ENCODE measurements at places on chromosomes 5 and 9.

- no peak for DNase-seq
Measured at GRCh38 chr9:20981486-20981885, 50.0 kb downstream of the HACD4 start.

DNA sequence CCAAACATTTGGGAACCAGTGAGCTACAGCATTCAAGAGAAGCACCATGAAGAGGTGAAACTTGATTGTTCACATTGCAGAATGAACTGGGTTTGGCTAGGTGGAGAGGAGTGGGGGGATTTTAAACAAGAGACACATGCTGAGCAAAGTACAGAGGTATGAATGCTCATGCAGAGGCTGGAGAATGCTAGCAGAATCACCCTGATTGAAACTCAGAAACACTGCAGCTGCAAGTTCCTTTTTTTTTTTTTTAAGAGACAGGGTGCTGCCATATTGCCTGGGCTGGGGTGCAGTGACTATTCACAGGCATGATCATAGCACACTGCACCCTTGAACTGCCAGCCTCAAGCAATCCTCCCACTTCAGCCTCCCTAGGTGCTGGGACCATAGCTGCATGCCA is 35.1 kb downstream of the DENND1A start:
- DNase-seq = no peak

GRCh38 chr5:116135344-116135743 is 50.5 kb downstream of the COMMD10 start:
- DNase-seq = no peak

GRCh38 chr5:130425424-130425823 is 521.2 kb downstream of the CHSY3 start:
- DNase-seq = no peak

DNA sequence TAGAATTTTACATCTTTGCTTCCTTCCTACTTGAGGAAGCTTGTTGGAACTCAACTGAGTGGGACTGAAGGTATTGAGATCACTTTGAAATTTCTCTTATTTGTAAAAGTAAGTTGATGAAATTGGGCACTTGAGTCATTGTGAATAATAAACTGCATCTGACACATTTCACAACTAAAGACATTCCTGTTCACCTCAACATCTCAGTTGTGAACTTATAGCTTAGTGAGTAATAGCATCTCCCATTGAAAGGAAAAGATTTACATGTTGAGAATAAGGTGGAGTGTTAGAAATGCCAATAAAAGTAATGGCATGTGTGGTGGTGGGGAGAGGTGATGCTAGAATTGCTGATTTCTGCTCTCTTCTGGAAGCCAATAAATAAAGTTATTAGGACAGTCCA is 145.0 kb downstream of the SLC24A2 start:
- DNase-seq = no peak

DNA sequence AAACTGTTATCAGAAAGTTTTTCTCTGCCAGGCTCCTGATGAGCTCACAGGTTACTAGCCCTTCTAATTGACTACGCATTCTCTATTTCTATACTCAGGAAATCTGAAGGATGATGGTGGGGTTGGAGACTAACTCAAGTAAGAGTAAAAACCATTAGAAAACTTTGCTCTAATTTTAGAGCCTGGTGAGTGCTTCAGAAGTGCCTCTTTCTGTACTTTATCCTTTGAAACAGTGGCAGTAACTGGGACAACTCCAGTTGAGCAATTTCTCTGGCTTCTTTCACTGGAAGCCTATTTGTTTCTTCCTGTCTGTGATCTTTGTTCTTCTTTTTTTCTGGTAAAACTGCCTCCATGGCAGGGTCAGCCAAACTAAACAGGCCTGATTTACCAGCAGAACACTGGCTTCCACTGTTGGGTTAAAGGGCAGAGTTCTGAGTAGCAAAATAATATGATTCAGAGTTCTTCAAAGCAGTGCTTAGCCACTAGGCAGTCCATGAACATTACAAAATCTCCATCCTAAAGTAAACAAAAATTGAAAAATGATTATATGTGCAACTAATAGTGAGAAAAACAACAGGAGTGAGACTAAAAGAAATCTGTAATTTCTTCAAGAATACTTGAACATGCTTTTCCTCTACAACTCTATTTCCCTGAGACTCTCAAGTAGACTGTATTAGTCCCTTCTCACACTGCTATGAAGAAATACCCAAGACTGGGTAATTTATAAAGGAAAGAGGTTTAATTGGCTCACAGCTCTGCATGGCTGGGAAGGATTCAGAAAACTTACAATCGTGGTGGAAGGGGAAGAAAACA is 79.8 kb downstream of the MROH2B start:
- DNase-seq = no peak

GRCh38 chr5:69245031-69245430 is 10.3 kb downstream of the CDK7 start:
- DNase-seq = no peak

DNA sequence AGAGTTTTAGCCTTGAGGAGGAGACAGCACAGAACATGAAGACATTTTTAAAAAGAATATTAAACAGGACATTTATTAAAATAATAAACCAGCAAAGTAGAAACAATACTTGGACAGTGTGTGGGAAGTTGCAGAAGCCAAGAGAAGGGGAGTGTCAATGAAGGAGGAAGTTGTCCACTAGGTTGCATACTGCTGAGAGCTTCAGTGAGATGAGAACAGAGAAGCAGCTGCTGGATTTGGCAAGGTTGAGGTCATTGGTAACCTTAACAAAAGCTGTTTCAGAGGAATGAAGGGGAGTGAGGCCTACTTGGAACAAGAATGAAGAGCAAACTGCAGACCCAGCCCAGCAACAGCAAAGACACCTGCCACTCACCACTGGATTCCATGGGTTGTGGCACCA is 11.4 kb downstream of the BHMT start:
- DNase-seq = no peak

DNA sequence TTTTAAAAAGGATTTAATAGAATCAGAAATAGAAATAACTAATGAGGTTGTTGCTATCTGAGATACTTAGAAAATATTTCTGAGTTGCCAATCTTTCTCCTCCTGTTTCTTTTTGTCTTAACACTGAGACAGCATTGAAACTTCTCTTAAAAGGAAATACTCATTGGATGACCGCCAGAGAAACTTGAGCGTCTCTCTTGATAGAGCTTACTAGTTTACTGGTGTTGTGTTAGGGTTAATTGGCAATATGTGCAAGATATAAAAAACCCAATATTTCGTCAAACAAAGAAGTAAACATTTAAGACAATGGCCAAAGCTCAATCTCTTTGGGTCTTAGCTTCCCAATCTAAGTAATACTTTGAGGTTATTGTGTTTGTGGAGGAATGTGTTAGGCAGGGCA is 176.4 kb upstream of the CHD1 start:
- DNase-seq = no peak

GRCh38 chr9:3989915-3990314 is 310.0 kb downstream of the GLIS3 start:
- DNase-seq = no peak

- DNase-seq = no peak
Measured at GRCh38 chr9:79610791-79611614, 39.2 kb downstream of the TLE4 start.

GRCh38 chr9:128636024-128636390 is 20.6 kb downstream of the DYNC2I2 start:
- DNase-seq = no peak

DNA sequence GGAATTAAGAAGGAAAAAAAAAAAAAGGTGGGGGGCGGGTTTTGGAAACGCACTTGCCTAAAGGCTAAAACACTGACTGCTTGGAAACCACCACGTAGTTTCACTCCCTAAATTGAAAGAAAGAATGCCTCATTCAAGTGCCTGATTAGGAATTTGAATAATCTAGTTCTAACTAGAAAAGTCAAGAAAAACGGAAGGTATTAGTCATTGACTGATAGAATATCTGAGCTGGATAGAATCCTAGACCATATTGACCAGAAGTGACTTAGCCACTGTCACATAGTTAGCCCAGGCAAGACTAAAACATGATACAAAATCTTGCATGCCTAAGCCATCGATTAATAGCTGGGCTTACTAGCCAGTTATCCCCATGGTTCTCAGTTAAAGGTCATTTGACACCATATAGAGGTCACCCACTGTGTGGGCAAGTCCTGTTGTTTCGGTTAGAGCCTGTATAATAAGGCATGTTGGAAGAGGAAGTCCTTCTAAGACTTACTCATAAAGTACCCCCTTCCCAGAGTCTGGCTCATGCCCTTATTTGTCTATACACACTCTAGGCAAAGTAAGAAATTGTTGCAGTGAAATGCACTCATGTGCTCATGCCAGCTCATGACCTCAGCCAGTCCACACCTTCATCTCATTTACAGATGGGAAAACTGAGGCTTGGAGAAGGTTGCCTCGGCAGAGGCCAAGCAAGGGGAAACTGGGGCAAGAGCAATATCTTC is 40.2 kb downstream of the SH3RF2 start:
- no peak for DNase-seq

DNA sequence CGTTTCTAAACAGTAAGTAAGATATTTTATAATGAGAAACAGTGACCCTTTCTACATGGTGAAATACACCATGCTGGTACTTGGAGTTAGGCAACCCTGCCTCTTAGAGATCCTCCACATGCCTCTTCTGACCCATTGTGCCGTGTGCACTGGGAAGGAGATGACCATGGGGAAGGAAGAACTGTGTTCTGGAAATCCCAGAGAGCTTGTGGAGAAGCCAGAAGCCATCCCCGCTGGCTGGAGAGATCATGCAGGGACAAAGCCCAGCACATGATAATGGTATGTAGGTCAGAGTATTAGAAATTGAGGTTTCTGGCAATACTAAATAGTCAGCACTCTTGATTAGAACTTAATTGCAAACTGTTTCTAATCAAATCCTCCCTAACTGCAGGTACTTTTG is 307.3 kb downstream of the FBXL7 start:
- no peak for DNase-seq

- DNase-seq = no peak
Measured at GRCh38 chr5:132026516-132027008, 15.1 kb upstream of the ACSL6 start.
